ENCODE measurements at places on chromosomes 1 and 21. TPM values are rescaled to one million over a fixed set of nuclear protein-coding genes. Genes with fewer than 3 reads are reported as not detected.

CELA2A gene
- 1.6 TPM for total RNA-seq

PIK3R3 gene
- 45.6 TPM for total RNA-seq

GRCh38 chr1:29801561-29801973 lies 565.2 kb downstream of the PTPRU start:
- peaks cover 34% of the 10 kb centered on the region for H3K27me3 ChIP-seq
- no peak overlapping the region for H3K27ac ChIP-seq
- H3K4me1 ChIP-seq, result no peaks in the 10 kb centered on the region
- DNase-seq, result no peak

COL24A1 gene
- total RNA-seq, result 2.3 TPM

C1orf226 gene
- 6.4 TPM for total RNA-seq

DNA sequence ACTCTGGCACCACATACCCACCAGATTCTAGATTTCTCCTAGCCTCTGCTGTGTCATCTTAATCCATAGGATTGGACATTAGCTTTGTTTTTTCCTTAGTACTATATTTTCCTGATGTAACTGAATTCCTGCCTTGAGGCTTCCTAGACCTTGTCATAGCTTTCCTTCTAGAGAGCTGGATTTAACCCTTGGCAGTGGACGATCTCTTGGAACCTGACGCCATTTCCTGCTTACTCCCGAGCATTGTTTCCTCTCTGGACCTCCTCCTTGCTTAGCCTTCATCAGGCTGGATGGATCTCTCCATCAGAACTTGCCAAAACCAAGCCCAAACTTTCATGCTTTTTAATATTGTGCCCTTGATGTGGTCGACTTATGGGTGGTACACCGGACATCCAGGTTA lies 1.5 kb downstream of the APOBEC4 start:
- H3K36me3 ChIP-seq, result no peaks in the 10 kb centered on the region
- no peaks in the 10 kb centered on the region for H3K27me3 ChIP-seq
- no peak overlapping the region for H3K4me3 ChIP-seq
- DNase-seq, result no peak

DNA sequence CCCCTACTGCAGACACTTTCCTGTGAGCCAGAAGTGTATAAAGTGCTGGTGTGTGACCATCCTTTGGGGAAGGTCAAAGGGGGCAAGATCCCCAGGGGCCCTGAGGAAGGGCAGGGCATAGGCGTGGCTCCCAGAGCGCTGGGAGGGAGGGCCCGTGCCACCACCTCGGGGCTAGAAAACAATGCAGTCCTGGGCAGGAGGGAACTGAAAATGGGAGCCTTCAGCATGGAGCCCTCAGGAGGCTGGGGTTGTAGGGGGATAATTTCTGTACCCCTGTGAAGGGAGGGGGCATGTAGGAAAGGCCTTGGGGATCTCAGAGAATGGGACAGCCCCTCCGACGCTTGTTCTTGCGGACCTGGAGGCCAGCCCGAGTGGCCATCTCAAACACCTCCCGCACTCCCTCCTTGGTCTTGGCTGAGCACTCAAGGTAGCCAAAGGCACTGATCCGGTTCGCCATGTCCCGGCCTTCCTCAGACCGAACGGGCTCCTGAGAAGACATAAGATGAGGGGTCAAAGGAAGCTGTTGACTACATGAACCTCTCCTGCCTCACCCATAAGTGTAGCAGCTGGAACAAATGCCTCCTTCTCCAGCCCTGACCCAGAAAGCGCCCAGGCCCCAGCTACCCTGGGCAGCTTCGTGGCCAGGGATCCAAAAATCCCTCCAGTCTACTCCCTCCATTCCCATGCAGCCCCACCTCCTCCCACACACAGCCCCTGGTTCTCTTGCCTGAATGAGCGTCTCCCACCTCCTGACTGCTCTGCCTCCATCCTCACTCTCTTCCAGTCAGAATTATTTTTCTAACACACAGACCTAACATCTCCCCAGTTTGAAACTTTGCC lies 5.5 kb downstream of the RHOC start:
- peaks cover 84% of the 10 kb centered on the region for H3K4me1 ChIP-seq
- H3K27me3 ChIP-seq, result no peaks in the 10 kb centered on the region
- peaks cover 72% of the 10 kb centered on the region for H3K36me3 ChIP-seq
- no peak overlapping the region for H3K4me3 ChIP-seq
- DNase-seq, result no peak
- H3K27ac ChIP-seq, result peak overlapping the region; percentile 96

CFHR3 gene
- total RNA-seq, result not detected

TLCD4 gene
- total RNA-seq, result 86.8 TPM

GFI1 gene
- 0.10 TPM for total RNA-seq

DNA sequence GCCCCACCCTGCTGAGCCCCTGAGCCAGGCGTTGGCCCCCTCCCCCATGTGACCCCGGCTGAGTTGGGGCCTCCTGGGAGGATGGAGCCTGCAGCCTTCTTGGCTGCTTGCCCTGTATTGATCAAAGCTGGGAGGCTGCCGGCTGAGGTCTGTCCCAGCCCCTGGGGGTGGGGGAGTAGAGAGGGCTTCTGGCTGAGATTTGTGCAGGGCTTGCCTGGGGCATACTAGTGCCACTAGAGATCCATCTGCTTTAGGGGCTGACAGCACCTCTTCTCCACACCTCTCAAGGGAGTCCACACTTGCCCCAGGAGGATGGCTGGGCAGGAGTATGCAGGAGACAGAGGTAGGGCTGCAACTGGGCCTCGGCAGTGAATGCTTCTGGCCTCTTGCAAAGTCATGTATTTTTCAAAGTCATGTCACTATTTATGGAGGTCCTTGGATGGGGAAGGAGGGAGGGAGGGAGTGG lies 53.6 kb upstream of the SSBP3 start:
- no peak overlapping the region for H3K4me3 ChIP-seq
- no peaks in the 10 kb centered on the region for H3K36me3 ChIP-seq
- no peaks in the 10 kb centered on the region for H3K27me3 ChIP-seq
- DNase-seq, result no peak
- peaks cover 6% of the 10 kb centered on the region for H3K4me1 ChIP-seq

TRIM63 gene
- total RNA-seq, result 231 TPM

OR2G3 gene
- total RNA-seq, result not detected

ILDR2 gene
- 3.1 TPM for total RNA-seq

GRCh38 chr1:52920791-52921291 lies 699 bp downstream of the ECHDC2 start:
- no peaks in the 10 kb centered on the region for H3K36me3 ChIP-seq
- peak; percentile 43 for DNase-seq
- H3K27me3 ChIP-seq, result no peaks in the 10 kb centered on the region
- peak overlapping the region; percentile 74 for H3K4me3 ChIP-seq
- peaks cover 14% of the 10 kb centered on the region for H3K4me1 ChIP-seq
- peak overlapping the region; percentile 88 for H3K27ac ChIP-seq

TEDDM1 gene
- not detected for total RNA-seq

- H3K27me3 ChIP-seq, result peaks cover 36% of the 10 kb centered on the region
- no peaks in the 10 kb centered on the region for H3K4me1 ChIP-seq
- H3K4me3 ChIP-seq, result no peak overlapping the region
- H3K36me3 ChIP-seq, result no peaks in the 10 kb centered on the region
- DNase-seq, result no peak
These were observed 3.3 kb upstream of the ELAVL4 start for GRCh38 chr1:50105433-50105832.

DNA sequence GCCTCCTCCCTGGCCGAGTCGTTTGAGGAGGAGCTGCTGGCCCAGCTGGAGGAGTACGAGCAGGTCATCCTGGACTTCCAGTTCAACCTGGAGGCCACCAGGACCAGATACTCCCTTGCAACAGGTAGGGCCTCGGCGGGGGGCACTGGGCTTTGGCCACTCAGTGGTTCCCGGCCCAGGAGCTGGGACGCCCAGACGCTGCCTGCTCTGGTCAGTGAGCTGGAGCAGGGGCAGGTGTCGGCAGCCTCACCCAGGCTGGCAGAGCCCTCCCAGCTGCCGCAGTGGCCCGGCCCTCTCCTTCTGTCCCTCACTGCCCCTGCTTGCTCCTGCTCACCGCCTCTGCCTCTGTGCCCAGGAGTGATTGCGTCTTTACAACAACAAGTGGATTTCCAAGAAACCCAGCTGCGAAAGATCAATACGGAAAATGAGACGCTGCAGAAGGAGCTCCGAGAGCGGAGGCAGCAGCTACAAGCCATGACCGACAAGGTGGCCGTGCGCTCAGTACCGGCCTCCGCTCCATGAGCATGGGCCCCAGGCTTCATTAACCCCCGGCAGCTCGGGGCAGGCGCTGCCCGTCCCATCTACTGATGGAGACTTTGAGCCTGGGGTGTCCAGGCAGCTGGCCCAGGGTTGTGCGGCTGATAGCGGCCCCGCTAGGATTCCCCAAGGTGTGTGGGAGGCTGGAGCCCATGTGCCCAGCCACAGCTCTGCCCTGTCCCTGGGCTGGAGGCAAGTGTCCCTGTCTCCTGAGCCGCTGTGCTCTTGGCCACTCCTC lies 9.0 kb upstream of the SMIM1 start:
- DNase-seq, result no peak
- H3K27me3 ChIP-seq, result peaks cover 26% of the 10 kb centered on the region
- no peak overlapping the region for H3K4me3 ChIP-seq
- no peak overlapping the region for H3K27ac ChIP-seq
- no peaks in the 10 kb centered on the region for H3K4me1 ChIP-seq

DNA sequence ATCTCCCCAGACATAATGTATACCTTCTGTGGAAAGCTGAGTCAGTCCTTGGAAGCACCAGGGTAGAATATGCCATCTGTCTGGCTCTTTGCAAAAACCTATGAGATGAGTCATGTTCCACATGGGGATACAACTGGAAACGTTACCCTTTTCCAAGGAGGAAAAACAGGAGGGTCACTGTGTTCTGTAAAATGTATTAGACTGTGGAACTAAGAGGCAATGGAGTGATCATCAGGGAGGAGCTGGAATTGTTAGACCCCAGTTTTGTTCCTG lies 16.1 kb upstream of the PSMD4 start:
- H3K4me1 ChIP-seq, result no peaks in the 10 kb centered on the region
- no peak for DNase-seq
- no peaks in the 10 kb centered on the region for H3K36me3 ChIP-seq

PTCH2 gene
- 0.45 TPM for total RNA-seq

VCAM1 gene
- 6.7 TPM for total RNA-seq

METTL18 gene
- 5.7 TPM for total RNA-seq

PGLYRP4 gene
- total RNA-seq, result not detected

- H3K4me3 ChIP-seq, result no peak overlapping the region
- no peak overlapping the region for H3K27ac ChIP-seq
- no peaks in the 10 kb centered on the region for H3K36me3 ChIP-seq
These were observed 100.2 kb upstream of the COG2 start for GRCh38 chr1:230542054-230542453.

GRCh38 chr1:28744184-28744583 lies 7.4 kb downstream of the YTHDF2 start:
- no peaks in the 10 kb centered on the region for H3K36me3 ChIP-seq
- H3K4me3 ChIP-seq, result no peak overlapping the region
- no peak overlapping the region for H3K27ac ChIP-seq

DNA sequence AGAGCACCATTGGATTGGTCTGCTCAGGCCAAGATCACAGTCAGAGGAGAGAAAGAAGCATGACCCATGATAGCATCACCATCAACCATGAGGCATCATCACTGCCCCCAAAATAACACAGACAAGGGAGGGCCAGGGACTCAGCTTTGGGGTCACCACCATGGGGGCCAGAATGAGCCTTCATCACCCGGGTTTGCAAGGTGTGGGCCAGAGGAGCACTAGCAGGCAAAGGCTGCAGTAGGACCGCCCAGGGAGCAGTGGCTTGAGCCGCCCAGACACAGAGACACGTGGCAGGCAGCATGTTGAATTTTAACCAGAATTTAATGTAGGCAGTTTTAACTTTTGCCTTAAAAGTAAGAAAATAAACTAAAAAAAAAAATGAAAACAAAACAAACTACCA lies 53.7 kb upstream of the TMPRSS2 start:
- no peak for DNase-seq
- H3K27ac ChIP-seq, result no peak overlapping the region
- no peaks in the 10 kb centered on the region for H3K36me3 ChIP-seq
- no peak overlapping the region for H3K4me3 ChIP-seq
- no peaks in the 10 kb centered on the region for H3K4me1 ChIP-seq
- H3K27me3 ChIP-seq, result no peaks in the 10 kb centered on the region

DNA sequence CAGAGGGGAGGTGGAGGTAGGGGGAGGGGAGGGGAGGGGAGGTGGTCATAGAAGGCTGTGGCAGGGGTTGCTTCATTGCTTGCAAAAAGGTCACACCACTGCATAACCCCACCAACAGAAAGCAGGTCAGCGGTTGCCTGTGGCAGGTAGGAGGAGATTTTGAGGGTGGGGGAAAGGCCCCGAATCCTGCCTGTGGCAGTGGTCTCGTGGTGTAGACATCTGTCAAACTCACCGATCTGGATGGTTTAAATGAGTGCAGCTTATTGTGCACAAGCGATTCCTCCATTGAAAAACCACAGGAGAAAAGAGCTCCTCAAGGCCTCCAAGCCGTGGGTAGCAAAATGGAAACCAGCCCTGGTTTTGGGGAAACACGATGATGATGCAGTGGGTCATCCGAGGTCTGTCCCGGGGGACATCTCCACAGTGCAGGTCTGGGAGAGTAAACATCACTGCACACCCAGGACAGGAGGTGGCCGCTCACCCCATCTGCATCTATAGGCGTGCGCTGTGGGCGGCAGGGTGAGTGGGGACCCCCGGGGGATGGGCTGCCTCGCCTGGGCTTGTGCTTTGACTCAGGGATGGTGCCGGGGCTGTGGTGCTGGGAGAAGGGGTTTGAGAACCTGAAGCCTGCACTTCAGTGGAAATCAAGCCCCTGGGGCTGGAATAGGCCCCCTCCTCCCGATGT lies 112.3 kb downstream of the CRYAA start:
- peaks cover 5% of the 10 kb centered on the region for H3K27me3 ChIP-seq
- H3K4me1 ChIP-seq, result peaks cover 9% of the 10 kb centered on the region
- no peak overlapping the region for H3K27ac ChIP-seq
- DNase-seq, result no peak
- no peaks in the 10 kb centered on the region for H3K36me3 ChIP-seq
- H3K4me3 ChIP-seq, result no peak overlapping the region

TRIM58 gene
- 0.32 TPM for total RNA-seq

- no peaks in the 10 kb centered on the region for H3K27me3 ChIP-seq
- no peak for DNase-seq
- no peak overlapping the region for H3K4me3 ChIP-seq
- H3K4me1 ChIP-seq, result no peaks in the 10 kb centered on the region
These were observed 28.9 kb upstream of the VAV3 start for GRCh38 chr1:107993920-107994319.

DNA sequence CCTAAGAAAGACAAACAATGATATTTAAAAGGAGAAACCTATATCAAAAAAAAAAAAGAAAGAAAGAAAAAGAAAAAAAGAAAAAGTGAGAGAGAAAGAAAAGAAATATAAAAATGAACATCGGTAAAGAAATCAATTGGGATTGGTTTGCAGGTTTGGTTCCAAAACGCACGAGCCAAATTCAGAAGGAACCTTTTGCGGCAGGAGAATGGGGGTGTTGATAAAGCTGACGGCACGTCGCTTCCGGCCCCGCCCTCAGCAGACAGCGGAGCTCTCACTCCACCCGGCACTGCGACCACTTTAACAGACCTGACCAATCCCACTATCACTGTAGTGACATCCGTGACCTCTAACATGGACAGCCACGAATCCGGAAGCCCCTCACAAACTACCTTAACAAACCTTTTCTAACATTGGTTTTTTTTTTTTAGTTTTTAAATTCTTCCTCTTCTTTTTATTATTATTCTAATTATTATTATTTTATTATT lies 11.7 kb downstream of the LHX9 start:
- peaks cover 94% of the 10 kb centered on the region for H3K27me3 ChIP-seq
- DNase-seq, result no peak
- H3K4me1 ChIP-seq, result no peaks in the 10 kb centered on the region
- no peak overlapping the region for H3K27ac ChIP-seq

SLAMF7 gene
- total RNA-seq, result 0.30 TPM

GRCh38 chr1:80036690-80037432 lies 1030.3 kb upstream of the ADGRL4 start:
- H3K27ac ChIP-seq, result no peak overlapping the region
- no peaks in the 10 kb centered on the region for H3K4me1 ChIP-seq
- no peaks in the 10 kb centered on the region for H3K27me3 ChIP-seq
- H3K4me3 ChIP-seq, result no peak overlapping the region
- no peak for DNase-seq
- H3K36me3 ChIP-seq, result no peaks in the 10 kb centered on the region

TMEM125 gene
- not detected for total RNA-seq
